ENCODE measurements at places on chromosomes 4 and X.

- no peak for DNase-seq
Measured at GRCh38 chr4:73662709-73663546, 42.7 kb upstream of the RASSF6 start.

DNA sequence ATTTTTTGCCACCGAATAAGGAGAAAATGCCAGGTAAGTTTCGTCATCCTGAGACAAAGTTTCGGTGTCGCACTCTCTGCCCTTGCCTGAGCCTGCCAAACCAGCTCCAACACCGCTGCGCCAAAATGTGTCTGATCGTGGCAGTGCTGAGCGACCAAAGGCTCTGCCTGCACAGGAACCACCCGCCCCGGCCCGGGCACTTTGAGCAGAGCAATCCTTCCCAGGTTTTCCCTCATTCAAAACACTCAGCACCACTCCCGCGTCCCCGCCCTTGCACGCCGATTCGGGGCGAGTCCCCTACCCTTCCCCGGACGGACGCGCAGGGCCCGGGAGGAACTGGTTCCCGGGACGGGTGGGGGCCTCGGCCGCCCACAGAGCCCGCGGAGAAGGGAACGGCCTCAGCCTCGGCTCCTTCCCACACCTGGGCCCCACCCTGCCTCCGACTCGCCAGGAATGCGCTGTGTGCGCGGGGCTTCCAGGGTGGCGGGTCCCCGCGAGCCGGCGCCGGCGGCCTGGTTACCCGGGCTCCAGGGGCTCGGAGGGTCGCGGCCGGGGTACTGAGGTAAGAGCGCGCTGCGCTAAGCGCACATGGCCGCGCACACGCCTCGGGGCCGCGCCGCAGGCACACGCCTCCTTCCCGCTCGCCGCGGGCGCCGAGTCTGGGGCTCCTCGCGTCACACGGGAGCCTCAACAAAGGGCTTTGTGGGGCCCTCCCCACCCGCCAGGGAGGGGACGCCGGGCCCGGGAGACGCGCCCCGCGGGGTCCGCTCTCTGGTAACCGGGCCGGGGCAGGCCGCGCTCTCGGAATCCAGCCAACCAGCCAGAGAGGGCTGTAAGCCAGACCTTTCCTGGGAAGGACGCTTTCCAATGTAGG, at the start of gene C4orf36:
Gene C4orf36, minus strand, starts transcription at position 661 of the 874 bp plus-strand sequence. CDS start 902 bp downstream, outside the sequence.
- DNase-seq, result peak; percentile 66

DNA sequence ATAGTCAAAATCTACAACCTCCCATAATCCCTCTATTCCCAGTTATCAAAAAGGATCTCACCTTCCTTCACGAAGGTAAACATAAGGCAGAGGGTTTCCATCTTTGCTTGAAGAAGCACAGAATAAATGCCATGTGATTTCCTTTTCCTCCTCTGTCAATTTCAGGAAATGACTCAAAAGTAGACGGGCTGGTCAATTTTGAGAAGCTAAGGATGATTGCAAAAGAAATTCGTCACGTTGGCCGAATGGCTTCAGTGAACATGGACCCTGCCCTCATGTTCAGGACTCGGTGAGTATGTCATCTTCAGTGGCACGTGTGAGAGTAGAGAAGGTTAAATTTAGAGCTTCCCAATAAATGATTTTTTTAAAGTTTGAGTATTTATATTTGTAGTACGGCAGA, 240.2 kb downstream of the RAPGEF2 start:
- DNase-seq, result no peak

- no peak for DNase-seq
Measured at GRCh38 chr4:159705334-159705733, 602.5 kb downstream of the RAPGEF2 start.

DNA sequence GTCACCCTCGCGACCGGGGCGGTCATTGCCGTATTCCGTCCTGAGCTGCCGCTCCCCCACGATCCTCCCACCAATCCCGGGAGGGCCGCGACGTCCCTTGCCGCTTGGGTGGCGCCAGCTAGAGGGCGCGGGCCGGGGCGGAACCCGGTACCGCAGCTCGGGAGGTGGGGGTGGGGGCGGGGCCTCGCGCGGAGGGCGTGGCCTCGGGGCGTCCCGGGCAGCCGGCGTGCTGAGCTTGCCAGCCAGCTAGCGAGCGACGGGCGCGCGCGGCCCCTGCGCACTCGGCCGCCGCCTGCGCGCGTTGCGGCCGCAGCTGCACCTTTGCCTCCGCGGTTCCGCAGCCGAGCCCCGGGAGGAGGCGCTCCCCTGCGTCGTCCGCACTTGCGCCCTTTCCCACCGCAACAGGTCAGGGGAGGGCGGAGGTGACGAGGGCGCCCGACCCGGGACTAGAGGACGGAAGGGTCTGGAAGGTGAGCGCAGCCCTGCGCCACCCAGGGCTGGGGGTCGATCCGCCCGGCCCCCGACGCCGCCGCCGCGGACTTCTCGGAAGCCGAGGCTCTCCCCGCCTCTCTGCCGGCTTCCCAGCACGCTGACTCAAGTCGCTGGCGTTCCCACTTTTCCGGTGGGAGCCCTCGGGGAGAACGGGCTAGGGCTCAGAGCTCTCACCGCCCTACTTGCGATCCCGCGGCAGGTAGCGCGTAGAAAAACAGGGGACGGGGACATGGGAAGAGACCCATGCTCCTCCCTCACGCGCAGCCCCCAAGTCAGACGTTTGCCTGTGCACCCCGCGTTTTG, at the start of gene AFF1:
Gene AFF1, plus strand, starts transcription at position 241 of the 795 bp plus-strand sequence. CDS start 13,523 bp downstream, outside the sequence.
- DNase-seq, result peak; percentile 89

DNA sequence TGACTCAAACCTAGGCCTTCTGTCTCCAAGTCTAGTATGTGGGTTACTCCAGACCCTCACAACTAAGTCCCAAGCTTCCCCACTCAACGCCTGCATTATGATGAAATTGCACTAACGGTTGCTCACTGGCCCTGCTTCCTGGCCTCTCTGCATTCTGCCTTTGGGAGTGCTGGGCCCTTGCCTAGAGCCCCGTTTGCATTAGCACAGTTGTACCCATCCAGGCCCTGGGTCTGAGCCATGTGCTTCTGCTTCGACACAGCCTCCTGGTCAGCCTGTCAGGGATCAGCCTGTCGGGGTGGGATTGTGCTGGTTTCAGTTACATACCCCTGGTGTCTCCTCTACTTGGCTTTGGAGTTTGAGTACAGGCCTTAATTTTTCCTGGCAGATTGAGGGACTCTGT, 58.4 kb downstream of the DCUN1D4 start:
- DNase-seq, result no peak

DNA sequence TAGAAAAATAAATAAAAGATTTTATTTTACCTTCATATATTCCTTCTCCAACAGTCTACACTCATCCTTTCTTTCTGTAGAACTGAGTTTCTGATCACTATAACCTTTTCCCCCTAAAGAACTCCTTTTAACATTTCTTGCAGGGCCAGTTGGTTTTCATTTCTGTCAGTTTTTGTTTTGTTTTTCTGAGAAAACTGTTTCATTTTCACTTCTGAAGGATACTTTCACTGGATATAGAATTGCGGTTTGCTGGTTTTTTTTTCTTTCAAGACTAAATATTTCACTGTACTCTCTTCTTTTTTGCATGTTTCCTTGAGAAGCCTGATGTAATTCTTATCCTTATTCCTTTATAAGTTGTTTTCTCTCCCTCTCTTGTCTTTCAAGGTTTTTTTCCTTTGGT, 90.4 kb upstream of the EOLA2 start:
- no peak for DNase-seq

DNA sequence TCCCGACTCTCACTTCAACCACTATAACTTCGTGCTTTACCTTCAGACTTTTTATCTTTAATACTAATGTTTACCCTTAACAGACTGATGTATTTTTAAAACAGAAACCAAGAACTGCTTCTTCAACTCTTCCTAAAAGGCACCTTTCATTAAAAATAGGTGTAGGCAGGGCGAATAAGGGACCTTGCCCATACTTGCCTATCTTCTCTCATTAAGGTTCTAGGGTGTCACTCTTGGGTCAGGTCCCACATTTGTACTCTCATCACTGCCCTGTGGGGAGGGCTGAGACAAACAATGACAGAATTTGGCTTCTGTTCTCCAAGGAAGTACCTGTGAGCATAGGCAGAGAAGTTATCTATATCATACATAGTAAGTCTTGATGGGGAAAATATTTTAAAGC, 69.7 kb downstream of the ANKRD50 start:
- no peak for DNase-seq

DNA sequence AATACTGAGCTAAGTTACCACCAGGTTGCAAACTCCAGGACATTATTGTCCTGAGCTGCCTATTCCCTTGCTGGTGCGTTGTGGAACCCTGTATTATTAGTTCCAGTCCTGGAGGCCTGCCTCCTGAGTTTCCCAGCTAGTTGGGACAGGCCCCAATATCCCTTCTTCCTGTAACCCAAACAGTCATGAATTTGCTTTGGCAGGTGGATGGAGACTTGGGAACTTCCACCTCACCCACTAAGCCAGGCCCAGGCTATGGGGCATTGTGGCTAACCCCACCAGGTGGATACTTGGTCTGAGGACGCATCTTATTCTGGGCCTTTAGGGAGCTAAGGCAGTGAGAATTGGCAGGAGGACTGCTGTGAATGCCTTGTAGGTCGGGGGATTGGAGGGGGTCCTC, 5.0 kb downstream of the RBM3 start:
- DNase-seq, result no peak

- no peak for DNase-seq
Measured at GRCh38 chr4:53713296-53713695, 122.0 kb upstream of the LNX1 start.

DNA sequence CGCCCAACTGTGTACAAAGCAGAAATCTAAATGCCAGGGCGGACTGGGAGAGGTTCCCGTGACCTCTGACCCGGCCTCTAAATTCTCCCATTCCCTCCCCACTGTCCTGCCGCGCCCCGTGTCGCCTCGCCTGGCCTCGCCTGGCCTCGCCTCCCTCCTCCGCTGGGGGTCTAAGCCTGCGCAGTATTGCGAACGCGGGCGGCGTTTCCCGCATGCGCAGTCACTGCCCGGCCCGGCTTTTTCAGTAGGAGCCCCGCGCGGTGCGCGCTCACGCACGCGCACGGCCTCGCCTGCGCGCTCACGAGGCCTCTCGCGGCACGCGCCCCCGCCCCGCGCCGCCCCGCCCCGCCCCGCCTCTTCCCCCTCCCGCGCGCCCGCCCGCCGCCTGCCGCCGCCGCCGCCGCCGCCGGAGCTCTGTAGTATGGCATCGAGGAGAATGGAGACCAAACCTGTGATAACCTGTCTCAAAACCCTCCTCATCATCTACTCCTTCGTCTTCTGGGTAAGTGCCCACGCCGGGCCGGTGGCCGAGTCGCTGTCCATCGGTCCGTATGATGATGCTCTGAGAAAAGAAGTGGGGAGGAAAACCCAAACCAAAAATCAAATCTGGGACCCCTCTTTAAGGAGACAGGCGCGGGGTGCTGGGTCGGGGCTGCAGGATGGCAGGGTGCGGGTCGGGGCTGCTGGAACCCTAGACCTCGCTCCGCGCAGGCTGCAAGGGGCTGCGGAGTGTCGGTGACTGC, at the start of gene TSPAN7:
Gene TSPAN7, plus strand, starts transcription at position 417 of the 743 bp plus-strand sequence. Its CDS starts 5 bp downstream, at position 422.
- peak; percentile 80 for DNase-seq

DNA sequence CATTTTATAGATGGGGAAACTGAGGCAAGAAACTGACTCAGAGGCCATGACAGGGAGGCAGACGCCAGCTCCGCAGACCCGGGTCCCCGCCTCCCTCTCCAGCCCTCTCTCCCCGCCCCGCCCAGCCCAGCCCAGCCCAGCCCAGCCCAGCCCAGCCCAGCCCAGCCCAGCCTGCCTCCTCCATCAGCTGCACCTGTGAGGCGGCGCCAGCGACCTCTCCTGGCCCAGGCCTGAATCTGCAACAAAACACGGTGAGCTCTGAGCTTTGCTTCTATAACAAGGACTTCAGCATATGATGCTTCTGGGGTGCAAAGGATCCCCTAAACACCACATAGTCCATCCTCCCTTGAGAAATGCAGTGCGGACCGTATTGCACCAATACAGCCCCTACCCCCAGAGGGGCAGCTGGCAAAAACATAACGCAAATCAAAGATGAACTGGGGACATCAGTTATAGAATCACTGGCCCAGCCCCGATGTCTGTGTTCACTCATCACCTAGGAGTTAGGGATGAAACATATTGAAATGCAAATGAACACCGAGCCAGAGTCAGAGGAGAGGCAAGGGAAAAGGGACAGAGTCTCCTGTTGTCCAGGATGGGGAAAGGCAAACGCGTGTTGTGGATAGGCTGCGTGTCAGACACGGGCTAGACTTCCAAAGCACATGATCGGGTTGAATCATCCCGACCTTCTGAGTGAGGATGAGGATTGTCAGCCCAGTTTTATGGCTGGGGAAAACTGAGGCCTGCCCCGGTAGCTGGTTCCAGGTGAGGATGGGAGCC, 216.1 kb upstream of the PSAPL1 start:
- peak; percentile 34 for DNase-seq

DNA sequence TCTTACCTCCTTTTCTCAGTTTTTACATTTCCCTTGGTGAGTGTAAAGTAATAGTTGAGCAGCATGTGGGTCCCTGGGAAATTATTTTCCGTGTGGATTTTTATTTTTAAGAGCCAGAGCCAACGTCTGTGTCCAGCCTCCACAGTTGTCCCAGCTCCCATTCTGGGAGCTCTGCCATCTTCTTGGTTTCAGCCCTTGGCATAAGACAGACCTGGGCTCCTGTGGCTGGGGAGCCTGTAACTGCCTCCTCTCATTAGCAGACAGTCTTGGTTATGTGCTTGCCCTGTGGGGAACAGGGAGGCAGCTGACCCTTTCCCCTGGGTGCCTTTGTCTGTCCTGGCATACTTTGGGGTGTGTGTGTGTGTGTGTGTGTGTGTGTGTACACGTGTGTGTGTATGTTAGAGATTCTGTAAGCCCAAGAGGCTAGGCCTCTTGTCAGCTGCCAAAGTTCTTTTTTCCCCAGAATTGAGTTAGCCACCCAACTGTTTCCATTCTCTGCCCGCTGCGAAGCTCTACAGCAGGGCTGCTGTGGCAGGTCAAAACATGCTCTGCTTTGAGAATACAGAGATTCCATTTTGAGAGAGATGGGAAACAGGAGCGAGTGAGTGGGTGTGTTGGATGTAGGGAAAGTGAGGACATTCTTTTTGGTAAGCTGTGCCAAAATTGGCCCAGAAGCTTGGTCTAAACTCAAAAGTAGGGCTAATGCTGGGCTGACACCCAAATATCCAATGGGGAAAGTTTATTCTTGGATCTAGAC, 140.7 kb downstream of the TMEM164 start:
- DNase-seq, result no peak

DNA sequence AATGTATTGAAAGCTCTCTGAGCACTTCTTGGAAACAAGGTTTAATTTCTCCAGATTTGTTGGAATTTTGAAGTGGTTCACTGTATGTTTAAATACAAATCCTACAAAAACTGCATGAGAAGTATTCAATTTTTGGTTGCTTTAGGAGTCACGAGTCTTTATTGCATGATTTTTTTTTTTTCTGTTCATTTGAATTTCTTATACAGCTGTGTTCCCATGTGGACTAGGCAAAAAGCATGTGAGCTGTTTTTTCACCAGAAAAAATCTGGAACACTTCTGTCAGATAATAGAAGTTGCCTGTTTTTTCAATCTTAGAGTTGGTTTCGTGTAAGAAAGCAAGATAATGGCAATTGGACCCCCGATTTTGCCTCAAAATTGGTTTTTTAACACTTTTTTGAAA, 66.4 kb downstream of the SLC9A6 start:
- no peak for DNase-seq
